Activated naive CD4-positive, alpha-beta T cell treated with anti-CD3 and anti-CD28 coated beads, Interleukin-2, amount 50 U/mL, for 16 hours (primary cell): ENCODE measurements at places on chromosomes 6 and 20.
A peak's percentile ranks its signal among the peaks of the same experiment; 100 is the strongest.

- no peak for DNase-seq
These were observed 25.1 kb upstream of the PNPLA1 start for GRCh38 chr6:36244641-36245280.

DNA sequence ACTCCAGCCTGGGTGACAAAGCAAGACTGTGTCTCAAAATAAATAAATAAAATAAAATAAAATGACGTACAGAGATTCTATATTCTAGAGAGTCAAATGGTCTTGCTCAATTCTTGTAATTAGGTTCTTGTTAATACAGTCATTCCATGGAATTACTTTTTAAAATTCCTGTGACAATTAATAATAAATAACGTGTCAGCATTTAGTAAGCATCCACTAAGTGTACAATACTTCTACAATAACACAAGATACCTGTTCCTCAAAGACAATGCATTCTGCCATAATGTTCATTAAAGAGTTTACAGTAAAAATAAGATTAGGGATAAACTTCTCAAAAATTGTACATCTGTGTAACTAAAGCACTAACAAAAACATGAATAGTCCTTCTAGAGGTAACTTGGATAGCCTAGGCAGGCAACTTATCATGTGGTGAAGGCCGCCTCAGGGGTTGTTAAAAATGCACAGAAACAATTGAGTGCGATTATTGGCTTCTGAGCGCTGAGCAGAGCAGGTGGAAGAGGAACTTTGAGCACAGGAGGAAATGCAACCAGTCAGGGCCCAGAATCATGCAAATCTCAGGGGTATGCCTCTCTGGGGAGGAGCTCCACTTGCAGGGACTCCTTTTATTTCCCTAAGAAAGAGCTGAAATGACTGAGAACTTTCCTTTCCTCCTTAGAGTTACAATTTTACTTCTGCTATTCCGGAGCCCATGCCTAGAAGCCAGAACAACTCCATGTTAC lies 37.1 kb downstream of the QRSL1 start:
- no peak for DNase-seq

GRCh38 chr6:150298676-150299075 lies 70.1 kb upstream of the IYD start:
- DNase-seq = no peak

GRCh38 chr20:38013887-38014286 lies 19.4 kb downstream of the TTI1 start:
- DNase-seq = no peak

GRCh38 chr6:167968091-167968490 lies 29.4 kb upstream of the KIF25 start:
- DNase-seq = no peak

DNA sequence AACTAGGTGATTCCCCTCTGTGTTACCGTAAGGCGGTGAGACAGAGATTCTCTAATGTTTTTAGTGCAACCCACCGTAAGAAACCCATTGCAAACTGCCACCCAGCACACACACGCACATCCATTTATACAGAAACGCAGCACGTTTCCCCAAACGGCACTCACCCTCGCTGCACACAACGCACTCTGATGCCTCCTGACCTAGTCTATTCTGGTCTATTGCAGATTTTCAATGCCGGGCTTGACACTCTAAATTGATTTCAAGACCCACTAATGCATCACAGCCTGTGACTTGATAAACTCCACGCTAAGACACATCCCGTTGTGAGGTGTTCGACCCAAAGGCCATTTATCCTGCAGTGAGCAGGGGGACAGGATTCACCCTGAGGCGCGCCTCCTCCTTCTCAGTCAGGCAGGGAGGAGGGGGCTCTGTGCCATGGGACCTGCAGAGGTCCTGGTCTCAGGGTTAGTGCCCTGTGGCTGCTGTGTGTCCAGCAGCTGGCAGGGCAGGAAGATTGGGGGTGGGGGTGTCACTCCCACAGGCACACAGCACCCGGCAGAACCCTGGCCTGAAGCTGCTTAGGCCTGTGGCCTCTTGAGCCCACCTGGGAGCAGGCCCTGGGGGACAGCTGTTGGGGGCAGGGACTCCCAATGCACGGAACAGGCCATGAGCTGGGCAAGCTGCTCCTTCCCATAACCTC lies 335.6 kb downstream of the PREX1 start:
- DNase-seq = no peak

DNA sequence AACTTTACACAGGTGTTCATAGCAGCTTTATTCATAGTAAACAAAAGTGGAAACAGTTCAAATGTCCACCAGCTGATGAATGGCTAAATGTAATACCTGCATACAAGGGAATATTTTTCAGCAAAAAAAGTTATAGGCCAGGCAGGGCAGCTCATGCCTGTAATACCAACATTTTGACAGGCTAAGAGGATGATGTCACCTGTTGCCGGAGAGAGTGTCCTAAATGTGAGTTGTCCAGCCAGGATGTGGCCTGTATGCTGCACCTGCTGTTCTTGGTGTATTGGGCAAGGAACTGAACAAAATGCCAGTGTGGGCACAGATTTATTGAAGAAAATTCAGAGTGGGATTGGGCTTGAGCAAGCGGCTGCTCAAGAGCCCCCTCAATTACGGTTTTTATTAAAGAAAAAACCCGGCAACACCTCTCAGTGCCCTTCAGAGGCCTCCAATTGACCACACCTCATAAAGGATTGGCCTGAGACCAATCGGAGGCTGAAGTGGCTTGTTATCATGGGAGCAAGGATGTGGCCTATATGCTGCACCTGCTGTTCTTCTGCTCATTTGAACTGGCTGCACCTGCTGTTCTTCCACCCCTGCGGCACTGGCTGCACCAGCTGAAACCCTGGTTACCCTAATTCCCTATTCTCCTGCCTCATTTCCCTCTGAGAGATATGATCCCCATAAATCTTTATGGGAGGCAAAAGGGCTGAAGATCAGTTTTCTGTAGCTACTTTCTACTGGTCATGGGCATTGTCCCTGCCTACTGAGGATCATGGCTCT lies 164.3 kb upstream of the PROKR2 start:
- no peak for DNase-seq

DNA sequence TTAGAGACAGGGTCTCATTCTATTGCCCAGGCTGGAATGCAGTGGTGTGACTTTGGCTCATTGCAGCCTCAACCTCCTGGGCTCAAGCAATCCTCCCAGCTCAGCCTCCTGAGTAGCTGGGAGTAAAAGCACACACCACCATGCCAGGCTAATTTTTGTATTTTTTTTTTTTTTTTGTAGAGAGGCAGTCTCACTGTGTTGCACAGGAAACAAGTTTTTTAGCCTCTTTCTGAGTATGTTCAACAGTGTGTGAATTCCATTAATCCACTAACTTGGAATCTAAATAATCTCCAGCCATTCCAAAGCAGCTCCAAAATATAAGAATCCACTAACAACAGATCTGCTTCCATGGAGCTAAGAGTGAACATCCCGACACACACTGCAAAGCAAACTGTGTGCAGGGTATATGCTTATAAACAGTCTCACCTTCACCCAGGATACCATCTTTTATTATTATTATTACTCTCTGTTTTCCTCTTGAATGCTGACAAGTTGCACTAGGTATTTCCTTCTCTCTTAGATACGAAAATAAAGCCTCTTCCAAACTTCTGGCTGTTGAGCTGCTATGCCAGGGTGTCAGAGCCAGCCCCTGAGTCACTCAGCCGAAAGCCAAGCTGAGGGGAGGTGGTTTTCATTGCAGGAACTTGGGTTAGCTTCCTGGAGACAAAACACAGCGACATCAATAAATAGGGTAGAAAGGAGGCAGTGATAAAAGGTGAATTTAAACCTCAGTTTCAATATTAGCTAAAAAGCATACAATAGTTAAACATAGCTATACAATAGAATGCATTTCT lies 264.9 kb downstream of the HIVEP2 start:
- DNase-seq = peak; percentile 24

DNA sequence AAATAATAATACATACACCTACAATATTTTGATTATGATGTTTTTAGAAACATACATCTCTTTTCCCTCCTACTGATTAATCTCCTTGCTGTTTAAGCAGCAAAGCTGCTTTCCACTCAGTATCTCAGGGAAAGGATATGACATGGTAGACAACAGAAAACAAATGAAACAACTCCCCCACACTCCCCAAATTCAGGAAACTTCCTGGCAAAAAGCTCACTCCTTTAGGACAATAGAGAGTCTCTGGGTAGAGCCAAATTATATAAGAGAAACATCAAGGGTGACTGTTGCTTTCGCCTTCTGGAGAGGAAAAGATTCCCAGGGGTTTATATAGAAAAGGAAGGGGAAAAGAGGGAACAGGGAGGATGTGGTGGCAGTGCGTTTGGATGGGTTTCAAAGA lies 48.7 kb upstream of the AHI1 start:
- DNase-seq = no peak

DNA sequence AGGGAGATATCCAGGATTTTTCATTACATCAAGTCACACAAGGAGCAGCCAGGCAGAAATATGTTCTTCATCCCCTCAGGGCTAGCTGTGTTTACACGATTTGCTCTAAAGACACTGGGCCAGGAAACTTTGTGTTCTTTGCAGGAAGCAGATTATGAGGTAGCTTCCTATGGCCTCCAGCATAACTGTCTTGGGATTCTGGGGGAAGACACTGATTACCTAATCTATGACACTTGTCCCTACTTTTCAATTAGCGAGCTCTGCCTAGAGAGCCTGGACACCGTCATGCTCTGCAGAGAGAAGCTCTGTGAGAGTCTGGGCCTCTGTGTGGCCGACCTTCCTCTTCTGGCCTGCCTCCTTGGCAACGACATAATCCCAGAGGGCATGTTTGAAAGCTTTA lies 11.2 kb downstream of the FAM120B start:
- no peak for DNase-seq

DNA sequence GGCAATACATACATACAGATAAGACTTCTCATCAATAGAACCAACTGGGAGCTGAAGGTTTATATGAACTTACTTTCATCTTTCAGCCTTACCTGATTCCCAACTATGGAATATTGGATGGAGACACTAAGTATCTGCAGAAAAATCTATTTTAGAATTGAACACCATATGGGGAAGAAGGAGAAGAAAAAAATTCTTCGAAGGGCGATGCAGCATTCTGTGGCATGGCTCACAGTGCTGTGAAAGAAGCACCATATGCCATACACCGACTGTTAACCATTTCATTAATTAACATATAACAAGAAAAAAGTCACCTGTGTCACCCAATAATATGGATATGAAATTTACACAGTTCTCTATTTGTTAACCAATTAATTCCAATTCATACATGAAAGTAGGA lies 1374.4 kb upstream of the MAP3K7 start:
- no peak for DNase-seq

- DNase-seq = no peak
These were observed 228.1 kb downstream of the TMEM200A start for GRCh38 chr6:130593948-130594347.

DNA sequence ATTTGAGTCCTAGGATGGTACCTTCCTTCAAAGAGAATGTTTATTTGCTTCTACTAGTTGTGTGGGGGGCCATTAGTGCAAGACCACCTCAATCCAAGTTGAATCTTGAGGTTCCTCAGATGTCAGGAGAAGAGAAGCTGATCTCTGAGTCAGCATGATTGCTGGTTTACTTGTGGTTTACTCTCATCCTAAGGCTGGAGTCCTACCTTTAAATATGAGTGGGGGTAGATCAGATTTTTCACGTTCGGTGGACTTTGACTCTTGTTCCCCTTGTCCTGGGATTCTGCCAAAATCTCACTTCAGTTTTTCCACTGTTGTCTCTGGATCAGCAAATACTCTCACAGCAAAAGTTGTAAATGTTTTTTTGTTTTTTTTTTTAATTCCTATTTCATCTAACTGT lies 84.6 kb upstream of the F13A1 start:
- DNase-seq = no peak

GRCh38 chr6:151229401-151230276 lies 10.1 kb upstream of the AKAP12 start:
- DNase-seq = no peak

- DNase-seq = no peak
These were observed 3.0 kb upstream of the DDX43 start for GRCh38 chr6:73391675-73392074.

- no peak for DNase-seq
These were observed 4.9 kb upstream of the HNF4A start for GRCh38 chr20:44350567-44350966.

DNA sequence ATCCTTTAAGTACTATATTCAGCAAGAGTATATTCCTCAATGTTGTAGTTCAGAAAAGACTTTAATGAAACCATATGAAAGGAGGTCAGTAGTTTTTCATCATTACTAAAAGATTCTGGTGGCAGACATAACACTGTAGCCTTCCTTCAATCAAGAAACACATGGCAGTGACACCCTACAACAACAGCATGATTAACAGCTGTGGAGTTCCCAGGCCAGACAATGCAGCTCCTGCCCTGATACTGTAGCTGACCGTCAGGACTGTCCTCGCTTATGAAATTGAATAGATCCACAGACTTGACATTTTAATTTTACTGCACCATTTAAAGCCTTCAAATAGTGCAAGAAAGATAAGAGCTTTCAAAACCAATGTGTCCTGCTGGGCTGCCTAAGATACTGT lies 43.6 kb downstream of the USP45 start:
- no peak for DNase-seq

GRCh38 chr6:16157909-16158308 lies 29.0 kb downstream of the MYLIP start:
- no peak for DNase-seq

DNA sequence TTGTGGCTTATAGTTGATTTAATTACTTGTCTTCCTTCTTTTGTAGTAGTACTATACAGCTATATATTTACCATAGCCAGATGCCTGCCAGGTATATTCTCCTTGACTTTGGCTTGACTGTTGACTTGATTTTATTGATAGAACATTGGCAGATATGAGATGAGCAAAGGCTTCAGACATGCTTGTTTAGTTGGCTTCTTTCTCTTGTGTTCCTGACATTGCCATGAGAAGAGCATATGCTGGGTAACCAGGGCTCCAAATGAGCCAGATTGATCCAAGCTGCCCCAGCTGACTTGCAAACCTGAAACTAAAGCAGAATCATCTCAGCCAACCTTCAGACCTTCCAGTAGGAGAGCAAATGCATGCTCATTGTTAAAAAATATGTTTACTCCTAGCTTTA lies 508.1 kb upstream of the BTBD3 start:
- DNase-seq = no peak

GRCh38 chr6:35302604-35303241 lies 5.1 kb downstream of the DEF6 start:
- peak; percentile 81 for DNase-seq

DNA sequence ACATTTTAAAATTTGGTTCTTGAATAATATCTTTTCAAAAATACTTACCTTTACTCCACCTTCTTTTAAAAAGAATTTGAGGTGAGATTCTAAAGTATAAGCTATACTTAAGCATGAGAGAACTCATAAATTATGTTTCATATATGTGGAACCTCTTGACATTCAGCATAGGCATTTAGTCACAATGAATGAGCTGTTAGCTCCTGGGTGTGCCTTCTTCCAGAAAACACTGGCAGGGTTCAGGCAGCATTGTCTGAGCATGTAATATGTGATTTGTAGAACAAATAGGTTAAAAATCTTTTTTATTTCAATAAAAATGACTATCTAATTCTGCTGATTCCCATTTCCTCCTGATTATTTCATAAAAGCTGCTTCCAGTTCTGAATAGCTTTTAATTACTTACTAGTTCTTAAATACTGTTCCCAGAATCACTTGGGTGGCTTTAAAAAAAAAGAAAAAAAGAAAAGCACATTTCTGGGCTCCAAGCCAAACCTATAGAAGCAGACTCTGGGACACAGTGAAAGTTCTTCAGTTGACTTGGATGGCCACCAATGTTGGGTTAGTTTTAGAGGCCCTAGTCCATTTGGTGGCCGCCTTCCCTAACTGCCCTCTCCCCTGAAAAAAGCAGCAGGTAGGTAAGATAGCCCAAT lies 20.2 kb downstream of the RNF8 start:
- no peak for DNase-seq

GRCh38 chr6:143528164-143528811 lies 16.8 kb upstream of the FUCA2 start:
- no peak for DNase-seq

- DNase-seq = no peak
These were observed 8.9 kb downstream of the CYP21A2 start for GRCh38 chr6:32047084-32047478.
